ENCODE measurements at places on chromosomes 5 and 9.

DNA sequence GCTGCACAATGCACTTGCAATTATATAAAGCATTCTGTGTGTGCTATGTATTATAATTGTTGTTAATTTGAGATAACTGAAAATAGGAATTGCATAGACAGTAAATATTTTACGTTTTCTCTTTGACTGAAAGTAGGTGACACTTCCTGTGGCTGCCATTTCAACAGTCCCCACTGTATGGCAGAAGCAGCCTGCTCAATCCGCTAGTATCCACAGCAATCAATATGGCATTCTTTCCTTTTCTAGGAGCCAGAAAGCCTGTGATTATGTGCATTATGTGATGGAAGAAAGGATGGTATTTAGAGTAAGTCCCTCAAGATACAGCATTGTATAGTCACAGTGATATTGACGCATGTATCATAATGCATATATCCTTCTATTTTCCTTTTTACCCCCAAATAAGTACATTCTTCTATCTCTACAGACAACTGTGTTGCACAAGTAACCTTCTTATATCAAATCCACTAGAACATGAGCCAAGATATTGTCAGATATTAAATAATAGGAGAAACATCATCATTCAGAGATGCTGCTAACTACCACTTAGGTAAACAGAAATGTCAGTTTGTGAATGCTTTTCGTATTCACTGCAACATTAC, 59.7 kb downstream of the CARTPT start:
- peak; percentile 50 for DNase-seq

- peak; percentile 81 for DNase-seq
Measured at GRCh38 chr9:120715389-120715924, 1.2 kb upstream of the MEGF9 start.

- peak; percentile 55 for DNase-seq
Measured at GRCh38 chr9:89477811-89478630, 19.9 kb downstream of the SEMA4D start.

GRCh38 chr5:92552206-92553160, 1028.5 kb downstream of the NR2F1-AS1 start:
- peak; percentile 99 for DNase-seq

DNA sequence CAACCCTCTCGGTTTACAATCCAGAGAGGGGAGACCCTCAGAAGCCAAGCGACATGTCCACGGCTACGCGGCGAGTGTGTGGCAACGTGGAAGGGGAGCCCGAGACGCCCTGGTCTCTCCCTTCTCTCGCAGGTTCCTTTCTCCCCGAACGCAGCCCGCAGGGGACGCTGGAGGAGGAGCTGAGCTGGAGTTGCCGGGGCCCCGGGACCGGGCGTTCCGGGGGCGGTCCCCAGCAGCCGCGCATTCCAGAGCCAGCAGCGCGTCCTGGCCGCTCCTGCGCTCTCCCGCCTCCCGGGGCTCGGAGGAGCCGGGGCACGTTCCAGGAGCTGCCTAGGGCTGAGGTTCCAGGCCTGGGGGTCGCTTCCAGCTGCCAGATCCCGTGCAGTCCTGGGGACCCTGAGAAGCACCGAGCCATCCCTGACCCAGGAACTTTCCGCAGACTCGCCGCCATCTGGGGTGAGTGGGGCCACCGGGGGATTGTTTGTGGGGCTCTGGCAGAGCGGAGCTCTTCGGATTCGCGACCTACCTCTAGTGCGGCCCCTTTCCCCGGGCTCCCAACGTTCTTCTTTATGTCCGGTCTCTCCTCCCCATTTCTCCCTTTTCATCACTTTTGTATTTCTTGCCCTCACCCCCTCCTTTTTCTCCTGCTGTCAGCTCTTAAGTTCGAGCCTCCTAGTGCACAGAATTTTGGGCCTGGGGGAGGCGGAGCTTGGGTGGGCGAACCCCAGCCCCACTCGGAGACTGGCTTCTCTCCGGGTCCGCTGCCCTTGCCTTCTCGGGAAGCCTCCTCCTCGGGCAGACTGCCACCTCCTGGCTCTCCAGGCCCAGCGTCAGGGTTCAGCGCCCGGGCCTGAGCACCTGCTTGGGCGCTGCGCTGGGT, at the start of gene SMIM3:
TSS of gene SMIM3 (plus strand) at position 241 of the 880 bp plus-strand sequence. CDS start 16,684 bp downstream, outside the sequence.
- peak; percentile 72 for DNase-seq

DNA sequence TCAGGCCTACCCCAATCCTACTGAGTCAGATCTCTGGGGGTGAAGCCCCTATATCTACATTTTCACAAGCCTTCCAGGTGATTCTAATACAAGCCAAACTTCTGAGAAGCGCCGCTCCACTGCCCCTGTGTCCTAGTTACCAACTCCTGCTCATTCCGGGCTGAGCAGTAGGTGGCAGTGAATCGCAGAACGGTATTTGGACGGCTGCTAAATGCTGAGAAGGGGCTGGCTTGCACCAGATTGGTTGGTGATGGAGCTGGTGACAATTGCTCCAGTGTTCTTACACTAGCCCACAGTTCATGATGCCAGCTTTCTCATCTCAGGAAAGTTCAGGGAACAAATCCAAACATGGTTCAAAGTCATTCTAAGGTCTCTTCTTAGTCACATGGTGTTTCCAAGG, 31.1 kb upstream of the FGF1 start:
- peak; percentile 58 for DNase-seq

All from fibroblast of skin of right quadriceps (primary cell).